ENCODE measurements at places on chromosomes 13 and 19. TPM values are rescaled to one million over a fixed set of nuclear protein-coding genes. Genes with fewer than 3 reads are reported as not detected.

DNA sequence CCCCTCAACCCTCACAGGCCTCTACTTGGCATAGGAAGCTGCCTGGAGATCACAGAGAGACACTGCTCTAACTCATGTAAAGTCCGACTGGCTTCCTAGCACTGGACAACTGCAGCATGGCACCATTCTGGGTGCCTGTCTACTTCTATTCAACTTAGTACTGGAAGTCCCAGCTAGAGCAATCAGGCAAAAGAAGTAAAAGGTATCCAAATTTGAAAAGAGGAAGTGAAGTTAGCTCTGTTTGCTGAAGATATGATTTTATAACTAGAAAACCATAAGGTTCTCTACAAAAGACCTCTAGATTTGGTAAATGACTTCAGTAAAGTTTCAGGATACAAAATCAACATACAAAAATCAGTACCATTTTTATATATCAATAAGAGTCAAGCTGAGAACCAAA, 1017.6 kb downstream of the PCDH9 start:
- no peak for DNase-seq
- no peaks in the 10 kb centered on the region for H3K4me1 ChIP-seq
- H3K27ac ChIP-seq = no peak overlapping the region

GRCh38 chr19:33784432-33784831, 12.2 kb upstream of the KCTD15 start:
- no peak for DNase-seq
- H3K4me3 ChIP-seq = no peak overlapping the region
- H3K27ac ChIP-seq = no peak overlapping the region

DNA sequence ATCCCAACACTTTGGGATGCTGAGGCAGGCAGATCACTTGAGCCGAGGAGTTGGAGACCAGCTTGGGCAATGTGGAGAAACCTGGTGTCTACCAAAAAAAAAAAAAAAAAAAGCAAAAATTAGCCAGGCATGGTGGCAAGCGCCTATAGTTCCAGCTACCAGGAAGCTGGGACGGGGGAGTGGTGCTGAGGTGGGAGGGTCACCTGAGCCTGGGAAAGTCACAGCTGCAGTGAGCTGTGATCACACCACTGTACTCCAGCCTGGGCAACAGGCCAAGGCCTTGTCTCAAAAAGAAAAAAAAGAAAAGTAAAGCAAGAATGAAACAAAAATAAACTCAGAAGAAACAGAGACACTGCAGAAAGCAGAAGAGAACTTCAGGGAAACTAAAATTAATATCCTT, 31.6 kb downstream of the MTRF1 start:
- no peak overlapping the region for H3K4me3 ChIP-seq
- DNase-seq = no peak
- H3K36me3 ChIP-seq = peaks cover 8% of the 10 kb centered on the region
- no peaks in the 10 kb centered on the region for H3K27me3 ChIP-seq

DNA sequence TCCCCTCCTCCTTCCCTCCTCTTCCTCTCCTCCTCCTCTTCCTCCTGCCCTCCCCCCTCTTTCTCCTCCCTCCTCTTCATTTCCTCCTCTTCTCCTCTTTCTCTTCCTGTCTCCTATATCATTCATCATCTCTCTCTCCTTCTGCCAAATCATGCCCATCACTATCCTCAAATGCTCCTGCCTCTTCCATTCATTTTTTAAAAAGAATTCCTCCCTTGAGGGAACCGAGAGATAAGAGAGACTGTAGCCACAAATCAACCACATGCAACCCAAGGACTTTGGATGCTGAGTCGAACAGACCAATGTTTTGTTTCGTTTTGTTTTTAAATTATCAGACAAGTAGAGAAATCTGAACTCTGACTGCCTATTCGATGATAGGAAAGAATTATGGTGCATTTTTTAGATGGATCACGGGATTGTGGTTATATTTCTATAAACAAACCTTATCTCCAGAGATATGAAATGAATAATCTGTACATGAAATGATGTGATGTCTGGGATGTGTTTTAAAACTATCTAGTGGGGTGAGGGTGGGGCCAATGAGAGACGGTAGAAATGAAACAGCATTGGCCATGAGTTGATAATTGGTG, 9.5 kb upstream of the ZNF541 start:
- H3K36me3 ChIP-seq = no peaks in the 10 kb centered on the region
- no peak for DNase-seq
- no peaks in the 10 kb centered on the region for H3K4me1 ChIP-seq
- no peak overlapping the region for H3K4me3 ChIP-seq
- H3K27ac ChIP-seq = no peak overlapping the region

DNA sequence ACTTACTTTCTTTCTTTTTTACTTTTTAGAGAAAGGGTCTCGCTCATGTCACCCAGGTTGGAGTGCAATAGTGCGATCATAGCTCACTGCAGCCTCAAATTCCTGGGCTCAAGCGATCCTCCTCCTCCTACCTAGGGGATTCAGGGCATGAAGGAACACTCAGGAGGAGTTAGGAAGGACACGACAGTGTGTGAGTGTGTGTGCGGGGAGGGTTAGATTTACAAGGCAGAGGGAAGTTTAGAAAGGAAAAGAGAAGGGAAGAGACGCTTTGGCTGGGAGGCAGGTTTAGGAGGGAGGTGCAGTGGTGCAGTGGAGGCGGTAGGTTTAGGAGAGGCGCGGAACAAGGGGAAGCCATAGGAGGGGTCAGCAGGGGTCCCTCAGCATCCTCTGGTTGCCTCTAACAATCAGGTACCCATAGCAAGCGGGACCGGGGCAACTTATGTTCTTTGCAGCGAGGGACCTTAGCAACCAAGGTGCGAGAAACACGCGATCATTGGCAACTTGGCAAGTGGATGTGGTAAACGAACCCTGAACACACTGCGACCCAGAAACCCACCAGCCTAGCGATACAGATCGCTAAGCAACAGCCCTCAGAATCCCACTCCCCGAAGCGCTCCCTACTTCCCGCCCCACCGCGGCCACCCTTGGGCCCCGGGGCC, 501 bp downstream of the SIRT2 start:
- H3K27me3 ChIP-seq = no peaks in the 10 kb centered on the region
- peak overlapping the region; percentile 83 for H3K27ac ChIP-seq
- H3K4me1 ChIP-seq = peaks cover 17% of the 10 kb centered on the region
- H3K36me3 ChIP-seq = no peaks in the 10 kb centered on the region
- no peak for DNase-seq

Gene NCCRP1
- not detected for total RNA-seq
